ENCODE measurements at places on chromosomes 5 and 9. TPM values are rescaled to one million over a fixed set of nuclear protein-coding genes. Genes with fewer than 3 reads are reported as not detected.

SPEF2 gene
- 2.3 TPM for total RNA-seq

HMMR gene
- total RNA-seq: 28.2 TPM

CPLANE1 gene
- total RNA-seq: 5.9 TPM

PCDHGB2 gene
- 0.08 TPM for total RNA-seq

TMC1 gene
- total RNA-seq: not detected

ADRB2 gene
- total RNA-seq: 0.79 TPM

ELOVL7 gene
- 14.3 TPM for total RNA-seq

HTR4 gene
- not detected for total RNA-seq

C9orf43 gene
- 0.65 TPM for total RNA-seq

FBLL1 gene
- total RNA-seq: not detected

ZNF618 gene
- 7.8 TPM for total RNA-seq

TMEM174 gene
- not detected for total RNA-seq

C7 gene
- total RNA-seq: not detected

ADRA1B gene
- total RNA-seq: 19.1 TPM

PDGFRB gene
- total RNA-seq: 0.10 TPM

SHB gene
- 53.8 TPM for total RNA-seq

WDR31 gene
- 0.95 TPM for total RNA-seq

DOK3 gene
- total RNA-seq: 4.1 TPM

LVRN gene
- 0.06 TPM for total RNA-seq

PSMD5 gene
- total RNA-seq: 28.8 TPM

CRB2 gene
- 0.11 TPM for total RNA-seq

RFX3 gene
- 0.98 TPM for total RNA-seq

SPATA9 gene
- total RNA-seq: not detected

FSTL4 gene
- total RNA-seq: 4.0 TPM

RIGI gene
- total RNA-seq: 5.3 TPM

CYLC2 gene
- not detected for total RNA-seq

BICD2 gene
- 27.5 TPM for total RNA-seq

PCDHAC2 gene
- 2.9 TPM for total RNA-seq

MZB1 gene
- 0.09 TPM for total RNA-seq

SPINK13 gene
- total RNA-seq: not detected

PTGES2 gene
- total RNA-seq: 100 TPM

PKD2L2 gene
- total RNA-seq: not detected

BAAT gene
- total RNA-seq: 0.55 TPM

PCDHA11 gene
- 0.22 TPM for total RNA-seq

PHF2 gene
- total RNA-seq: 17.2 TPM

ECM2 gene
- 0.24 TPM for total RNA-seq

MUSK gene
- not detected for total RNA-seq

ANKRD18A gene
- total RNA-seq: 14.8 TPM

Measured in A549 treated with CORT108297 at 1 μM for 4 hours (cell line).